Cerebellum (tissue), 4 donors: ENCODE measurements at places on chromosomes 1 and 21. TPM values are rescaled to one million over a fixed set of nuclear protein-coding genes. Genes with fewer than 3 reads are reported as not detected.

- no peak for DNase-seq
Observed at GRCh38 chr1:156464335-156464734, 36.2 kb downstream of the MEF2D start.

DNA sequence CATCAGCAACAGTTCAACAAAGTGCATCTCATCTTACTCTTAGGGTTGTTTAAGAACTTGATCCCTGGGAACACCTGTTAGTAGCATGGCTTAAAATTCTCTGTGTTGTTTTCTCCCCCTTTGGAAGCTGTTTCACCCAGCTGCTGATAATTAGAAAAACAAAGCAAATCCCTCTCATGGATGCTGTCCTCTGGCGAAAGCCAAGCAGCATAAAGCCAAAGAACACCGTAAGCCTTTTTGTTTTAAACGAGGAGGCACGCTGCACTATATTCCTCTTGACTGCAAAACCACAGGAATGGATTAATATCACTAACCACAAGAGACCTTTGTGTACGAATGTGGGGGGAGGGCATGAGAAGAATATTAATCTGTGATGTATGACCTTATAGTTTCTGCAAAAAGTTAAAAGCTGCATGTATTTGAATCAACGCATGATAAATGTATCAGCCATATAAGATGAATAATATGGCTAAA, 923.2 kb downstream of the LTN1 start:
- no peak for DNase-seq

GRCh38 chr1:204466416-204467405, 27.9 kb downstream of the PIK3C2B start:
- DNase-seq, result no peak

- no peak for DNase-seq
Observed at GRCh38 chr1:198929961-198930599, 291.2 kb downstream of the PTPRC start.

KIF17 gene
- 1.5 TPM for total RNA-seq

ZSWIM5 gene
- total RNA-seq, result 25.1 TPM
